ENCODE measurements at places on chromosomes 11 and 22. TPM values are rescaled to one million over a fixed set of nuclear protein-coding genes. Genes with fewer than 3 reads are reported as not detected.

DNA sequence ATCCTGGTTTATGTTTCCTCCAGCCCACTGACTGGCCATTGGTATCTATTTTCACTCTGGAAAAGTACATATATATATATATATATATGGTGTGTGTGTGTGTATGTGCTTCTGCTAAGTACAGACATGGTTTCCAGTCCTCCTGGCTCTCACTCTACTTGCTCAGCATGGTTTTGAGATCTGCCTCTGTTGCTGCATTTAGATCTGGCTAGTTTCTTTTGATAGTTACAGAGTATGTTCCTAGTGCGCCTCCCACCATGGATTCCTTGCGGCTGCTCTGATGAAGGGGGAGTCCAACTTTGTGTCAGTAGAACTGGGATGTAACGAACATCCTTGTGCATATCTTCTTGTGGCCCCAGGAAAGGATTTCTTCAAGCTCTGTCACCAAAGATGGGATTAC is 274.1 kb downstream of the MIAT start:
- no peak for DNase-seq

The FAM111B gene
- 70.1 TPM for total RNA-seq

The MYRF gene
- total RNA-seq = 1.1 TPM

DNA sequence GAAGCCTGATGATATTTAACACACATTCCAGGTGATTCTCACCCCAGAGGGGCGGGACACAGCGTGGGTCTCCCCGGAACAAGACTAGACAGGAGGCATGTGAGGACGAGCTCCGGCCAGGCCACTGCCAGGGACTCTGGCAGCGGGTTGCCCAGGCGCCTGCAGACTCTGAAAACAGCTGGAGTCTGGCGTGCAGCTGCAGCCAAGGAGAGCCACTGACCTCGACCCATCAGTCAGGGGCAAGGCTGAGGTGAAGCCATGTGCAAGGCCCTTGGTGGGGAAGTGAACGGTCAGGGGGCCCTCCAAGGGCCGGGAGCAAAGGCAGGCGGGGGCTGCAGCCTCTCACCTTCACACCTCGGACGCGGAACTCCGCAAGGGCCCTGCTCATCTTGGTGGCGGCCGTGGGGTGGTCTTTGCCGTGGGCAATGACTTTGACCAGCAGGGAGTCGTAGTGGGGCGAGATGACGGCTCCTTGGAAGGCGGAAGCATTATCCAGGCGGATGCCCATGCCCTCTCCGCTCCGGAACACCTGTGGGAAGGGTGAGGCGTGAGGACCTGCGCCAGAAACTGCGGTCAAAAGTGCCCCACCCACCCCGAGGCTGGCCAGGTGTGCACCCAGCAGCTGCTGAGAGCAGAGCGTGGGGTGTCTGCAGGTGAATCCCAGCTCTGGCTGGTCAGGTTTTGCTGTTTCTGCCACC is 6.7 kb downstream of the LRFN4 start:
- no peak for DNase-seq

The KCNJ1 gene
- total RNA-seq = not detected

DNA sequence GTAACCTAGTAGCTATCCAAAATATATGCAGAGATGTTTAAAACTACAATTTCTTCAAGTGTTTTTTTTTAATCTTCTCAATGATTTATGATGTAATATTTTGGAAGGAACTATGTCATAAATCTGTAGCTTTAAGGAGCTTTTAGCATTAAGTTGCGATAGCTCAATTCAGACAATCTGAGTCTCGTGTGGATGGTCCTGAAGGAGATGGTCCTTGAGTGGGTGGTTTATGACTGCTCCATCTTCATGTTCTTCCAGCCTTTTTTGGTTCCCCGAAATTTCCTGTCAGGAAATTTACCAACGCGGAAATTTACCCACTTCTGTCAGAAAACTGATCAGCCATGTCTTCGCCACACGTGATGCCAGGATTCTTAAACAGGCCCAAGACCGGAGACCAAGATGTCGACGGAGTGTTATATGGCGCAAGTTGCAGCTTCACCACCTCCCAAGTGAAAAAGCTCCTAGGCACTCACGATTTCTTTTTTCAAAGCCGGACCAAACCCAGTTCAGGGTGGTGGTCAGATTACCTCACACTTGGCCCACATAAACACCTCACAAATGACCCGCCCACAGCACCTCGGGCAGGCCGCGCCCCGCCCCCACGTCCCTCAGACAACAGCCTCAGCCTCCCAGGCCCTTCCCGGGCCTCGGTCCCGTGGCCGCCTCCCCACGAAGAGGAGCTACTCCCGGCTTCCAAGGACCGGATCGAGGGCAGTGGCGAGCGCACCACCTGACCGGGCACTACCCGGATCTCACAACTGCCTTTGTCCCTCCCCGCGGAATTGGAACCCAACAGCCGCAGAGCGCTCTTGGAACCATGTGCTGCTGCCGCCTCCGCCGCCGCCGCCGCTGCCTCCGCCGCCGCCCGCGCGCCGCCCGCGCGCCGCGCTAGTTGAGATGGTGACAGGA is at the start of gene MORC2:
Gene MORC2, minus strand, starts transcription at position 760 of the 909 bp plus-strand sequence. CDS start 885 bp downstream, outside the sequence.
- DNase-seq = no peak

- no peak for DNase-seq
Observed at GRCh38 chr11:59197991-59198390, 14.7 kb downstream of the MPEG1 start.

DNA sequence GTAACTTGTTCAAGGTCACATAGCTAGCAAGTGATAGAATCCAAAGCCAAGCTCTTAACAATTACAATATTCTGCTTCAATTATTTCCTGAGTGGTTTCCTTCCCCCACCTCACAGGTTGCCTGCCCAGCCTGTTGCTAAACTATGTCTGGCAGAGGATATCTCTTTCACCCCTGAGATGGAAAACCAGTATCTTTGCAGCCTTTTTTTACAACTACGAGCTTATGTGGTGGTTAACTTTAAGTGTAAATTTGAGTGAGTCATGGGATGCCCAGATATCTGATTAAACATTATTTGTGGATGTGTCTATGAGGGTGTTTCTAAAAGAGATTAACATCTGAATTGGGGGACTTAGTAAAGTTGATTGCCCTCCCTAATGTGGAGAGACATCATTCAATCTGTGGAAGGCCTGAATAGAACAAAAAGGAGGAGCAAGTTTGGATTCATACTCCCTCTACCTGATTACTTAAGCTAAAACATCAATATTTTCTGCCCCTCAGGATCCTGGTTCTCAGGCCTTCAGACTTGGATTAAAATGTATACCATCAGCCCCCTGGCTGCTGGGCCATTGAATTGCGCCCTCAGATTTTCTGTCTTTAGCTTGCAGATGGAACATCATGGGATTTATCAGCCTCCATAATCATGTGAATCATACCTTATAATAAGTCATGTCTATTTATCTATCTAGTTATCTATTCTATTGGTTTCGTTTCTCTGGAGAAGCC is 911.9 kb downstream of the METTL15 start:
- no peak for DNase-seq

DNA sequence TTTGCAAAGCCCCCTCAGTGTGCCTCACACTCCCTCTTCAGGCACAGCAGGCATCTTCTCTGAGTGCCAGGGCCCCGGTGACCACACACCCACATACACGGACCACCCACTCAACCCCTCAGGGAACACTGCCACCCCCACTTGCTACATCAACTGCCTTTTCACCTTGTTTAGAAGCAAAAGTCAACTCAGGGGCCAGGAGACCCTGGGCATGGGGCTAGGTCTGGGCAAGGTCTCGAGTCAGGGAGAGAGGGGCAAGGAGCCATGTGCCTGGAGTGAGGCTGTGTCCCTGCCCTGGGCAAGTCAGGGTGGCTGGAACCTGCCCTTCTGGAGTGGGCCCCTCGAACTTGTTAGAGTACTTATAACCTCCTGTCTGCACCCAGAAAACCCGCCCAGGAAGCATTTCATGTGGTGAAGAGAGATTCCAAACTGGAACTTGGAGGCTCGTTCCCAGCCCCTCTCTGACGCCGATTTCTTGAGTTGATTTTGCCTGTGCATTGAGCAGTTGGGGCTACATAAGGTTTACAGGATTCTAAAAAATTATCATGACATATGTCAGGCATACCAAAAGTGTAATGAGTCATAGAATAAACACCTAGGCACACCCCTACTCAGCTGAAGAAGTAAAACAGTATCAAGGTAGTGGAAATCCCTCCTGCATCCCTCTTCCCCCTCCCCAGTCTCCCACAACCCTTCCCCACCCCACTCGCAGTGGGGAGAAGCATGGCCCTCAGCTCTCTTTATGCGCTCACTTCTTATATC is 74.3 kb downstream of the MYEOV start:
- DNase-seq = no peak

- DNase-seq = no peak
Observed at GRCh38 chr22:24564376-24565058, 8.7 kb downstream of the SNRPD3 start.

DNA sequence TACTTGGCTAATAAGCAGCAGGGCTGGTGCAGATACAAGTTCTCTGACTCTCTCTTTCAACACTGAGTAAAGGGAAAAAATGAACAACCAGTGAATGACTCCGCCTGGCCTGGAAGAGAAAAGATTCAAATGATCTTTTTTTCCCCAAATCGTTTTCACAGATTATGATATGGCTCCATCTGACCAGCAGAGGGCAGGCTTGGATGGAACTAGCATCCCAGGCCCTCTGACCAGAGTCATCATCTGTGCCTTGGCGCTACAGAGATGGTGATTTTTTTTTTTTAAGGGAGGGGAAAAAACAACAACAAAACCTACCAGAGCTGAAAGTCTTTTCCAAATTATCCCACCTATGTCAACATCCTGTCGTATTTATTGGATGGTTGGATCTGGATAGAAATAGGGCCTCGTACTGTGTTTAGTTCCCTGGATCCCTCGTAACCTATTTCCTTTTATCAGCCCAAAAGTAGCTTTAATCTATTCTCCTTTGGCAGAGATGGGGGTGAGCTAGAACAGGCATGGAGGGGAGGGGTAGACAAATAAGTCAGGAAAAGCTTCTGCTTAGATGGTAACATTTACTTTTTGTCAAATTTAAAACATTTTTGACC is 69.7 kb downstream of the PRSS23 start:
- peak; percentile 83 for DNase-seq

The CCDC87 gene
- 0.21 TPM for total RNA-seq

DNA sequence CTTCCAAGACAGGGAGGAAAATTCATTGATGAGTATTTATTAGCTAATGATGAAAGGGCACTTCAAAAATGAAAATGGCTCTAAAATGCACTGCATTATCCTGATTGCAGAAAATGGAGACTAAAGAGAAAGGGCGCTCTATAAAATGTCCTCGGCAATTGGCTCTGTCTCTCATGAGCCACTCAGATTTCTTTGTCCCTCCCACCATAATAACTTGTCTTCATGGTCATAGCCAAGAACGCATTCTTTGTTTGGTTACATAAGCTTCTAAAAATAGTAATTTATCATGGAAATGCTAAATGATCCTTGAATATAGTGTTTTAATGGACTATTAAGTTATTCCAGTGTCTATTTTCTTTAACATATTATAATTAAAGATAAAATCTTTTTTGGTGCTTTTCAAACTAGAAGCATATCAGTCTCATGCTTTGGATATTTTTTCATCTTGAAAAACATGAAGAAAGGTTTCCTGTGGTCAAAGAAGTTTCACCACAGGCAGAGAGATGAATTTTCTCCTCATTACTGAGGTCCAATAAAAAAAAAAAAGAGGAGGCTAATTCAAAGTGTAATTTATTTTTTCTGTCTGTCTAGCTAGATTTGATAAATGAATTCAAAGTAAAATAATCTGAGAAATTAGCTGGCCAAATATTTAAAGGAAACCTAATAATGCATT is 238.1 kb upstream of the BLID start:
- no peak for DNase-seq

GRCh38 chr11:113841691-113842090 is 33.7 kb downstream of the USP28 start:
- DNase-seq = no peak

GRCh38 chr11:10892250-10892649 is 34.4 kb upstream of the ZBED5 start:
- no peak for DNase-seq

DNA sequence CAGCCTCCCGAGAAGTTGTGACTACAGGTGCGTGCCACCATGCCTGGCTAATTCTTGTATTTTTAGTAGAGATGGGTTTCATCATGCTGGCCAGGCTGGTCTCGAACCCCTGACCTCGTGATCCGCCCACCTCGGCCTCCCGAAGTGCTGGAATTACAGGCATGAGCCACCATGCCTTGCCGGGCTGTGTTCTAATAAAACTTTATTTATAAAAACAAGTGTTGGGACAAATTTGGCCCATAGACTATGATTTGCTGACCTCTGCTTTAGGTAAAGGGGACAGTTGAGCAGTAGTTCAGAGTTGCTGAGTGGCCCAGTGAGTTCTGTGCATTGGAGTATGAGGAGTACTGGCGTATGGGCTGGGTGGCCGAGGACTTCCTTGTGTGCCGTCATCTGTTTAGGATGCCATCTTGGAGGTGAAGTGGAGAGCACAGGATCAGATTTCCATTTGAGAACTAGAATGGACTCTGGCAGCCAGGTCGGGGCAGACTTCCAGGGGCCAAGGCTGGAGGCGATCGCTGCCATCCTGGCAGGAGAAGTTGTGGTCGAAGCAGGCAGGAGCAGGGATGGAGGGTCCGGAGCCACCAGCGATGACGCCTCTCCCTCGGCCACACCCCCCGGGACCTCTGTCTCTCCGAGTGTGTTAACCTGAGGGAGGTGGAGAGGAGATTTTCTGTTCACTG is 43.8 kb downstream of the FBLN1 start:
- no peak for DNase-seq

GRCh38 chr11:92557879-92558278 is 333.3 kb downstream of the FAT3 start:
- DNase-seq = no peak

GRCh38 chr11:73467505-73467904 is 91.3 kb downstream of the RELT start:
- no peak for DNase-seq

The XRCC6 gene
- total RNA-seq = 400 TPM

The HDHD5 gene
- total RNA-seq = 49.5 TPM

The ANGPTL5 gene
- not detected for total RNA-seq

DNA sequence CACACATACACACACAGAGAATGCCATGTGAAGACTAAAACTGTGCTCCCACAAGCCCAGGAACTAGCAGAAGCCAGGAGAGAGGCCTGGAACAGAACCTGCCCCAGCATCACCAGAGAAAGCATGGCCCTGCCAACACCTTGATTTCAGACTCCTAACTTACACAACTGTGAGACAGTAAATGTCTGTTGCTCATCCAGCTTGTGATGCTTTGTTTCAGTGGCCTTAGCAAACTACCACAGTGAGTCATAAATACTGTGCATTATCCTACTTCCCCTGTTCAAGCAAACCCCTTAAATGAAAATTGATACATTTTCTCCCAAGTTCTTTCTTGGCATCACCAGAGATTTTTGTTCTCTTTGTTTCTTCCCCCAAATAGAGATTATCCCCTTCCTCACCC is 1539.4 kb upstream of the TENM4 start:
- DNase-seq = no peak

DNA sequence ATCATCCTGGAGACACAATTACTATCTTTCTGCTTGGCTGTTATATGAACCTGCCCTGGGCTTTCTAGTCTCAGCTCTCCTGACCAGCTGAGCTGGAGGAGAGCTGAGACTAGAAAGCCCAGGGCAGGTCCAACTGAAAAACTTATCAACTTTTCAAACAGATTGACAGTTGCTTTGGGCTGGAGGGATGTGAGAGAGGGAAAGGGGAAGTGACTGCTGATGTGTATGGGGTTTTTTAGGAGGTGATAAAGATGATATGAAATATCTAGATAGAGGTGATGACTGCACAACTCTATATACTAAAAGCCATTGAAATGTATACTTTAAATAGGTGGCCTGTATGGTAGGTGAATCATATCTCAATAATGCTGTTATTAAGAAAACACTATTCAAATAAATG is 60.2 kb upstream of the CHRM4 start:
- no peak for DNase-seq

- no peak for DNase-seq
Observed at GRCh38 chr11:107695446-107695845, 16.4 kb downstream of the SLN start.

The PATE2 gene
- total RNA-seq = not detected
